ENCODE measurements at places on chromosomes 7 and 10. TPM values are rescaled to one million over a fixed set of nuclear protein-coding genes. Genes with fewer than 3 reads are reported as not detected.

- H3K27me3 ChIP-seq, result no peaks in the 10 kb centered on the region
- H3K36me3 ChIP-seq, result peaks cover 37% of the 10 kb centered on the region
- no peak overlapping the region for H3K27ac ChIP-seq
- DNase-seq, result no peak
- H3K4me1 ChIP-seq, result peaks cover 33% of the 10 kb centered on the region
- H3K4me3 ChIP-seq, result no peak overlapping the region
Measured at GRCh38 chr7:102310414-102310815, 23.7 kb downstream of the SH2B2 start.

DNA sequence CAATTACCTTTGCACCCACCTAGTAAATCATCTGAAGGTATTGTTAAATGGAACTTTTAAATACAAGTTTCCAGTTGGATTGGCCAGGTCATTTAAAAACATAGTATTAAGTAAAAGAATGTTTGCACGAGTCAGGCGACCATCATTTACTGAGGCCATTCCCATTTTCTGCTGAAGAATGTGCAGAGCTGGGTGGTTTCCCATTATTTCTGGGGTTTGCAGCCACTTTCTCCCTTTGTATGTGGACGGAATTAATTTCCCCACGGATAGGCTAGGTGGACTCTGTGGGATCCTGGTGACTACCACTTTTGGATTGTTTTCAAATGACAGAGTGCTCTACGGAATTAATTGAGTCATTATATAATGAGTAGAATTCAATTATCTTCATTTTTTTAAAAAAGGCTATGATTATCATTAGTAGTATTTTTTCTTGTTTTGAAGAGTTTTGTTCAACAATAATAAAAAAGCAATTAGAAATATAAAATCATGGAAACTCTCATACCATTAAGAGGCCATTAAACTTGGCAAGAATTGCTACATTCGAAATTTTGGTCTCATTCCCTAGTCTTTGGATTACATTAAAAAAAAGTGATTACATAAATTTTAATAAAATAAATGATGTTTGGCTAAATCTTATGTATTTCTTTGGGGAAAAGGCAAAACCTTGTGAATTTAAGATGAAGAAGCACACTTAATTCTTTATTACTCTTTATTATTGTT, 120.4 kb upstream of the FZD8 start:
- H3K27ac ChIP-seq, result no peak overlapping the region
- DNase-seq, result no peak
- H3K4me3 ChIP-seq, result no peak overlapping the region
- no peaks in the 10 kb centered on the region for H3K4me1 ChIP-seq

Gene EGFR
- not detected for total RNA-seq

Gene NPS
- not detected for total RNA-seq

Gene MYOF
- 9.2 TPM for total RNA-seq

- no peak for DNase-seq
- no peaks in the 10 kb centered on the region for H3K36me3 ChIP-seq
- no peaks in the 10 kb centered on the region for H3K4me1 ChIP-seq
- H3K27me3 ChIP-seq, result no peaks in the 10 kb centered on the region
- H3K4me3 ChIP-seq, result no peak overlapping the region
- no peak overlapping the region for H3K27ac ChIP-seq
Measured at GRCh38 chr7:94237417-94237816, 157.3 kb upstream of the COL1A2 start.

Gene KCNH2
- total RNA-seq, result 0.11 TPM

GRCh38 chr7:115435178-115435577, 513.3 kb downstream of the MDFIC start:
- H3K36me3 ChIP-seq, result no peaks in the 10 kb centered on the region
- no peaks in the 10 kb centered on the region for H3K4me1 ChIP-seq
- H3K4me3 ChIP-seq, result no peak overlapping the region

Gene PALD1
- total RNA-seq, result 54.7 TPM

DNA sequence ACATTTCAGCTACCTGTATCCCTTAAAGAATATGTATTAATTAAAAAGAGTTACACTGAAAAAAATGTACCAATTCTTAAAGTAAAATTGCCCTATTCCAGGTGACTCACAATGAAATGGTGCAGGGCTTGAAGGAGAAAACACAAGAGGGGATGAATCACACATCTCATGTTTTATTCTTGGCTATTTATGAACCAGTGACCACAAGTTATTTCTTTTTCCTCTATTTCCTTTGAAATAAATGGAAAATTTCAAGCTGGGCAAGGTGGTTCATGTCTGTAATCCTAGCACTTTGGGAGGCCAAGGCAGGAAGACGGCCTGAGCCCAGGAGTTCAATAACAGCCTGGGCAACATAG, 106.8 kb downstream of the UBE2H start:
- peaks cover 20% of the 10 kb centered on the region for H3K4me1 ChIP-seq
- no peaks in the 10 kb centered on the region for H3K36me3 ChIP-seq
- no peak overlapping the region for H3K27ac ChIP-seq
- H3K4me3 ChIP-seq, result no peak overlapping the region

DNA sequence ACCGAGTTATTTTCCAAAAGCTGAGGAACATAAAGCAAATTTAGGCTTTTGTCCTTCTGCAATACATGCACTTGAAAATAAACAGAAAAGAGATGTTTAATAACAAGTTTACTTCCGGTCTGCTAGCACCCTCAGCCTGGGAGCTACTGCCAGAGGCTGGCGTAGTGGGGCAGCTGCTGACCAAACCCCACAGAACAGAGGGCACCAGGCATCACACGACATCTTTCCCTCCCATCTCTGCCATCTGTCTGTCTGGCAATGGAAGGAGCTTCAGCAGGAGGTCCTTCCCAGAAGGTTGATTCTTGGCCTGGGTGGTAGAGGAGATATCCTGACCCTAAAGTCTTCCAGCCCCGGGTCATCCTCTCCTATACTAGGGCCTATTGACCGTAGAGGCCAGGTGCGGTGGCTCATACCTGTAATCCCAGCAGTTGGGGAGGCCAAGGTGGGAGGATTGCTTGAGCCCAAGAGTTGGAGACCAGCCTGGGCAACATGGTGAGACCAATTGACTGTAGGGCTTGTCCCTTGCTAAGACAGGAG, 47.8 kb downstream of the CHST3 start:
- H3K27ac ChIP-seq, result no peak overlapping the region
- no peaks in the 10 kb centered on the region for H3K36me3 ChIP-seq
- no peak overlapping the region for H3K4me3 ChIP-seq
- H3K27me3 ChIP-seq, result no peaks in the 10 kb centered on the region
- no peak for DNase-seq

All from Karpas-422 (cell line).